ENCODE measurements at places on chromosomes 13 and 19. TPM values are rescaled to one million over a fixed set of nuclear protein-coding genes. Genes with fewer than 3 reads are reported as not detected.

PSG3 gene
- total RNA-seq, result not detected

LPAR2 gene
- total RNA-seq, result 1.8 TPM

PHLDB3 gene
- total RNA-seq, result 8.9 TPM

FCGBP gene
- total RNA-seq, result not detected

ZNF57 gene
- total RNA-seq, result 4.6 TPM

ANKLE1 gene
- 1.4 TPM for total RNA-seq

ZIM2 gene
- not detected for total RNA-seq
